GM12892 (cell line): ENCODE measurements at places on chromosomes 12 and 14.
A peak's percentile ranks its signal among the peaks of the same experiment; 100 is the strongest.

DNA sequence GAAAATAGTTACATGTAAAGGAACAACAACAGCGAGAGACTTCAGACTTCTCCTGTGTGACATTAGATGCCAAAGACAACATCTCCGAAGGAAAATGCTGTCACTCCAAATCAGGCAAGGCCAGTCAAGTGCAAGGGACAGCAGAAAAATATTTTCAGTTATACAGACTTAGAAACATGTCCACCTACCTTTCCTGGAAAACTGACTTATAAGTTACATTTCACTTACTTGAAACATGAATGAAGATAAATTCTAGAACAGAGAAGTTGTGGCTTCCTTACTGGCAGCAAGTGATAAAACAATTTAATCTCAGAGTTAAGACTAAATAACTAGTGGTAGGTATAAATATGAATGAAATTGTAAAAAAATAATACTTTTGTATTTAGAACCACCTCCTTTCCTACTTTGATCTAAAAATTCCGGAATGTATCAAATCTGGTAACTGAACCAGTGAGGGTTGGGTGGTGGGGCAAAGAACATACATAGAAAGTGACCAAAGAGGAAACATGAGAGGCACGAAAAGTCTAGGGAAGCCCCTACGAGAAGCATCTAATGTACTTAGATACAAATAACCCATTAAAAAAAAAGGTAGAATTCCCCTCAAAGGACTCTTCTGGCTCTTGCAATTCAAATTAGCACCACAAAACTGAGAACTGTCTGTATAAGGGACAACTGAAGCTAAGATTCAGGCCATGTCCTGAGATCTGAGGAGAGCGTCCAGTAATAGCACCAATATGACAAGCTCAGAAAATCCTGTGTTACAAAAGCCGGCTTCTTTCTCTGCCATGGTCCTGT lies 21.2 kb downstream of the MTHFD1 start:
- DNase-seq = no peak

DNA sequence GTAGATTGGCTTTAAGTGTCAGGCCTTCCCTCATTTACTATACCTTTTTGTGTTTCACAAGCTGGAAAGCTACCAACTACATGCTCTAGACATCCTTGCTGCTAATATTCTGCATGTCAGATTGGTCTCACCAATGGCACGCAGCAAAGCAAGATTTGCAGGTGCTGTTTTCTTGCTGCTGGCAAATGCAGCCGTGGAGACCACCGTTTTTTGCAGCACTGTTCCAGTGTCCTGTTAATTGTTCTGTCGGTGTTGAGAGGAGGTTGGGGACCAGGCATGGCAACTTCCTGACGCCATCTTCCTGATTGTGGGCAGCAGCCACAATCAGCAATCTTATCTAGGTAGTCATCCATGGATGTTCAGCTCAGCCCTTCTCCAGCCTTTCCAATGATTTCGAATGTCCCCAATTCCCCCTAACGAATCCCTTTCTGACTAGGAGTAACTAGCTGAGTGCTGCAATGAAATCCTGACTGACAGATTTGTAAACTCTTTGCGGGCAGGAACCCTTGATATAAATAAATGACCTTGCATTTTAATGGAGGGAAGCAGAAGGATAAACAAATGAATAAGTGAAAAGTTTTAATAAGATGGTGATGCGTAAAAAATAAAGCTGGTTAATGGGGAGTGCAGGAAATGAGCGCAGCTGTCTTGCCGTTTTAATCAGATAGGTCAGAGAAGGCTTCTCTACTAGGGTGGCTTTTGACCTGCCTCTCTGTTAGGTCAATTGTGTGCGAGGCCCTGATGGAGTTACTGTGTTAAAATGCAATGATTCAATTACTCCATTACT lies 574 bp upstream of the CRADD start:
- no peak for DNase-seq

DNA sequence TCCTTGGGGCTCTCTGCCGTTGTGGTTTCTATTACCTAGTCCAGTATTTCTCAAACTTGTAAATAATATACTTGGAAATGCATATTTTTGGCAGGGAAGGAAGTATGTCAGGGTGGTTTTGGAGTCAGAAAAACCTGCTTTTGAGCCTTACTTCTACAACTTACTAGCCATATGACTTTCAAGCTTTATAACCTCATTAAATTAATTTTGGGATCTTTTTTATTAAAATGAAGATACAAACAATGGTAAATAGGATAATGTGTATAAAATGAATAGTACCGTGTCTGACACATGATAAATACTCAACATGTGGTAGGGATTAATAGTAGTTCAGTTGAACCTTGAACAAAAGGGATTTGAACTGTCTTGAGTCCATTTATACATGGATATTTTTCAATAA lies 406.3 kb downstream of the ATP23 start:
- DNase-seq = no peak

- DNase-seq = no peak
Observed at GRCh38 chr12:89479982-89480381, 44.6 kb downstream of the GALNT4 start.

- DNase-seq = no peak
Observed at GRCh38 chr12:4148418-4149056, 125.0 kb upstream of the CCND2 start.

DNA sequence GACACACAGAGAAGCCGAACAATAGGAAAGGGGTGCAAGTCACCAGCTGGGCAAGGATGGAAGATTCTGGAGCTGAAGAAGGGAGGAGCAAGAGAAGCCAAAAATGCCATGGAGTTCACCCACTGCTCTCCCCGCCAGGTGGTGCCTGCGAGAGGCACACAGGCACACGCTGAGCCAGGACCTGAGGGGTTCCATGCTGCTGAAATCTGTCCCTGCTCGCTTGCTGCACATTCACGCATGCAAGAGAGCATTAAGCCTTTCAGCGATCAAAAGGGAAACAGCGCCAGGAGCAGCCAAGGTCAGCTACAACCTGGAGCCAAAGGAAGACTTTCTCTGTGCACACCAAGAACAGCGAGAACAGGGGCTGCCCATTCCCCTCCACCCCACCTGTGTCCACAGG lies 104.1 kb downstream of the ANO2 start:
- DNase-seq = no peak

DNA sequence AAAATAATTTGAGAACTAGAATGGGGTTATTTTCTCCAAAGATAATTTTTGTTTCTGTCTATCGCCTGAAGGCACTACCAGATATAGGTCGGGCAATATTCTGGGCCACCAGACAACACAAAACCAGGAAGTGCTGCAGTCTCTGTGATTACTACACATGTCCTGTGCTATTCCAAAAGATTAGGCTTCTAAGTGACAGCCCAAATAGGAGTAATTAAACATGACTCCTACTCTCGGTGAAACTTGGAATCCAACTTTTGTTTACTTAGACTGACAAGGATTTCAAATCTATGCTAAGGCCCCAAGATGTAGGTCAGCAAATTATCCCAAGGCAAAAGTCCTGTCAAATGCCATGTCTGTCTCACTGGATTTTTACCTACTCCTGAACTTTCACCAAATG lies 157.6 kb upstream of the LRFN5 start:
- no peak for DNase-seq

GRCh38 chr14:99576304-99576703 lies 27.7 kb downstream of the CCDC85C start:
- DNase-seq = no peak

DNA sequence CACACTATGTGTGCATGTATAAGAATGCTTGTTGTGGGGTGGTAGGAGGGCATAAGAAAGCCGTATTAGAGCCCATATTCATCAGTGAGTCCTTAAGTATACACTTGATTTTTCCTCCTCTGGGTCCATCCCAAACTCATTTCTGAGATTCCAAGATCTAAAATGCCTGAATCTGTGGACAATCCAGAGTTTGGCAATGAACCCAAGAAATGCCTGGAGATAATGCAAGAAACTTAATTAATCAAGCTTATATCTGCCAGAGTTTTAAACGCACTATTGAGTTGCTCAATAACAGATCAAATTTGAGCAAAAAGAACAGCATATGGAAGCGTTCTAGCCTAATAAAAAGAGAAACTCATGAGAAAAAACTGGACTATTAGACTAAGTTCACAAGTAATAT lies 143.4 kb upstream of the NAV3 start:
- DNase-seq = no peak

DNA sequence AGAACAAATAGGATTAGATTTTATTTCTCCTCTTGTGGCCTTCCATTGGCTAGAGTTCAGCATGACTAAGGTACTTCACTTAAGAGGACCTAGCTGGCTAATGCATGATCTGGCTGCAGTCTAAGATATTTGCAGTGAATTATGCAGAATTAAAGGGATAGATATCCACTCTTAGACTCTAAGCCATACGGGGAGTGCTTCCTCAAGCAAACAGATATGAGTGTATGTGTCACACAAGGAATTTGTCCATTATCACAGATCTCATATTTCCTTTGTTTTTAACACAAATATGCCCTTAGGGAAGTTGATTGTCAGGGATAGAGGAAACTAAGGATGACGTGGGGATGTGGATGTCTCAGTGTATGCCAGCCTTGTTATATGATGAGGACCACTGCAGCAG lies 88.1 kb upstream of the DHRS4 start:
- no peak for DNase-seq

GRCh38 chr12:97948591-97948990 lies 486.0 kb downstream of the RMST start:
- DNase-seq = no peak

DNA sequence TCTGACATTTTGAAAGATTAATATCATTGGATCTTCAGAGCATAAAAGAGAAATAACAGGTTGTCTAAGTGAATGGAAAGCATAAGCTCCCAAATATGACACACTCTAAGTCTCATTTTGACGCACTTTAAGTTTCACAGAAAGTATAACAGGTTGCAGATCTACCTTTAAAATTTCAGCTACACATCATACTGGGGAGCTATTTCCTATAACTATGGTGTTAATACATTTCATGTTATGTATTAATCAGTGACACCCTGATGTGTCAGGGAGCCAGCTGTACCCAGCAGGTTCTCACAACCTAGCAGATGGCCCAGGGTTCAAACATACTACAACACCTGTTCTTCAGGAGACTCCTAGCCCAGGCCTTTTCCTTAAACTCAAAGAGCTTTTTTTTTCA lies 31.1 kb upstream of the TMX1 start:
- no peak for DNase-seq

DNA sequence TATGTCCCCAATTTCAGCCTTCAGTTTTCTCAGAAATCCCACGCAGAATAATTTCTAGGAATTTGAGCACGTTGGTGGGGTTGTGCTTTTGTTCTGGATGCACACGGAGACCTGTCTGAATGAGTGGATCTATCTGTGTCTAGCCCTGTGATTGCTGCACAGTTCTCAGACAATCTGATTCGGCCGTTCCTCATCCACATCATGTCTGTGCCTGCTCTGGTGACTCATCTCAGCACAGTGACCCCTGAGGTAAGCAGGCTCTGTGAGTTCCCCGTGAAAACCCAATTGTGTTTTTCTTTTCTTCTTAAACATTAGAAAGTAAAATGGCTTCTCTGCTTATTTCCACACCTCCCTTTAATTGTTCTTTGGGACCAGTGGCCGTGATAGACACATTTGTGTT lies 20.2 kb downstream of the UBE3B start:
- DNase-seq = no peak

GRCh38 chr14:68168460-68169109 lies 349.0 kb downstream of the RAD51B start:
- DNase-seq = no peak

- peak; percentile 27 for DNase-seq
Observed at GRCh38 chr12:88580051-88580871, at the start of gene KITLG. Gene KITLG, minus strand, starts transcription at chr12:88580471. Its CDS starts 193 bp downstream, at chr12:88580278.

DNA sequence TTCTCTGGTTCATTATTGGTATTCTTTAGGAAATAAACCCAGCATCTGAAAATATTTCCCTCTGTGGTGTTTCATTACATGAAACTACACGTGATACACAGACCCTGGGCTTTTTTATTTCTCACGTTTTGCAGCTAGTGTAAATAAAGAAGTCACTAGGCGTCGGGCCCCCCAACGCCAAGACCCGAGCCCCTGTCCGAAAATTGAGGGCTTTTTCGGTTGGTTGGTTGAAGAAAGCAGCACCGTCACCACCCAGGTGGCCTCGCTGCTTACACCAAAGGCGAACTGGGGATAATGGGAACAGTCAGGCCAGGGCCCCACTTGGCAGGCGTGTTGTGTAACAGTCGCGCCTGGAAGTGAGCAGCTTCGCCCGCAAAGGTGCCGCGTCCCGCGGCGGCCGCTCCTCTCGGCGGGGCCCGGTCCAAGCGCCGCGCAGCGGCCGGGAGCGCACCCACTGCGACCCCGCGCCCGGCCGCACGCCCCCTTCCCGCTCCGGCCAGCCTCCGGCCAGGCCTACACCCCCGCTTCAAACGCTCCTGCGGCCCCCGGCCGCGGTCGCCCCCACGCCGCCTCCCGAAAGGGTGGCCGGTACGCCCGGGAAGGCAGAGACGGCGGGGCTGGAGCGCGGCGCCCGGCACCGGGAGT lies 1.2 kb downstream of the DUSP16 start:
- no peak for DNase-seq

- DNase-seq = no peak
Observed at GRCh38 chr14:103348154-103348553, 14.1 kb downstream of the EIF5 start.

DNA sequence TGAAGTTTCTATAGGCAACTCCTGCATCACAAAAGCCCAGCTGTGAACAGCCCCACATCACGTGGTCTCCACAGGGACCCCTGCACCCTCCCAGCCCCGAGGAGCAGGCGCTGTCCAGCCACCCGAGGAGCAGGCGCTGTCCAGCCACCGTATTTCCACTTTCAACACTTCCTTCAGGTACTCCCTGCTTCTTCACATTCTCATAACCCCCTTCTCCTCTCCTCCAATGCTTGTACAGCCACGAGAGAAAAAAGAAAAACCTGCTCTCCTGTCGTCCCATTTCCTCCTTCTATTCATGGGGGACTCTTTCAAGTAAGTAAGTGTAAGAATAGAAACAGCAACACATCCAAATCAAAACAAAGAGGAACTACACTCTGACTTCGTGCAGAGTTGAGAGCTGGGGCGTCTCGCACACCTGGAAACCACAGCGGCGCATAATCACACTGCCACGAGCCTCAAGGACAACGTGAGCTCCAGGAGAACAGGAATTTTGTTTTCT lies 11.9 kb downstream of the CDC42BPB start:
- no peak for DNase-seq

DNA sequence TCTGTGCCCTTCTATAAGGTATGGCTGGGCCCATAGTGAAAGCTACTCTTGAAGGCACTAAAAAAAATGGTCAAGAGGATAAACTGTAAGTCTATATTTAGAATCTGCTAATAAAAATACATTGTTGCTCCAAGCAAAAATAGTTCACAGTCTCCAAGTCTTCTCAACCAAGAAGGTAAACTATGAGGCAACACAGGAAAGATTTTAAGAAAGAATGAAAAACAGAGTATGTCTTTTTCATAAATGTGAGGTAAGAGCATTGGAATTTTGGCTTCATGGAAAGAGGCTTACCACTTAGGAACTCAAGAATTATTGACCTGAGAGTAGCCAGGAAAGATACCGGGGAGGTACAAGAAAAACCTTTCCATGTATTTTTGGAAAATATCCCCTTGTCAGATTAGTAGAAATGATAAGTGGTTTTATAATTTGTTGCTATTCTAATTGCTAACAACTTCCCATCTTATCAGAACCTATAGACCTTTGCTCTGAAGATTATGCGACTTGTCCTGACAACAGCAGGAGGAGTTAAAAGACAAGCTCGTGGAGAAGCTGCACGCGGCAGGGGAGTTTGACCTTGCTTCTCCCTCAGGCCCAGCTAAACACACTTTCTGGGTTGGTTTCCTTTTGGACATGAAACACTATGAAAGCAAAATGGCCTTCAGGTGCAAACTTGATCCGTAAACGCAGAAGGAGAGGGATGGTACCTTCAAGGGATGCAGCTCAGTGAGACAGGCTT lies 238.1 kb downstream of the FOXN3 start:
- DNase-seq = no peak
